ENCODE measurements at places on chromosomes 5 and 9.

DNA sequence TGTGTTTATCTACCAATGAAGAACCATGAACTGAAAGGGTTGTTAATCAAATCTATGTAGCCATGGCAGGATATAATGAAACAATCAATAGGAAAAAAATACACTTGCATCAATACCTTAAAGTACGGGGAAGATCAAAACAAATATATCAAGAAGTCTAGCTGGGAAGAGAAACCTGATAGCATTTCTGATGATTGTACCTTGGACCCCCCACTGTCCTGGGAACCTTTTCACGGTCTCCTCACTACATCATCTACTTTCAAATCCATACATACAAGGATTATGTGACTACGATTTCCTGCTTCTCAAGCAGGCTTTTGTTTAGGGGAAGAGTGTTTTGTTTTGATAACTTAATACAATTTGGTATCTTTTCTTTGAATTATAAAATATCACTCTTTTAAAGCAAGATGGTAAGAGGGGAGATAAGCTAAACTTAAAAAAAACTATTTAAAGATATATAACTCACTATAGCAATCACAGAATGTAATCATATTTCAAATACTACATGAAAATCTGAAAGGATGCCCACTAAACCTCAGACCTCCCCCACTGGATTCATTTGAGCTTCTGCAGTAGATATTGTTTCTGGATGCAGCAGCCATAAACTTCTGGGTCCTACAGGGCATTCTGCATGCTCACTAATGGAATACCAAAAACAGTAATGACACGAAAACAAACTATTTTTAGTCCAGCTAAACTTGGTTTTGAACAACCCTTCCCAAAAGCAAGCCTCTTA, 8.0 kb downstream of the EBF1 start:
- DNase-seq: no peak

DNA sequence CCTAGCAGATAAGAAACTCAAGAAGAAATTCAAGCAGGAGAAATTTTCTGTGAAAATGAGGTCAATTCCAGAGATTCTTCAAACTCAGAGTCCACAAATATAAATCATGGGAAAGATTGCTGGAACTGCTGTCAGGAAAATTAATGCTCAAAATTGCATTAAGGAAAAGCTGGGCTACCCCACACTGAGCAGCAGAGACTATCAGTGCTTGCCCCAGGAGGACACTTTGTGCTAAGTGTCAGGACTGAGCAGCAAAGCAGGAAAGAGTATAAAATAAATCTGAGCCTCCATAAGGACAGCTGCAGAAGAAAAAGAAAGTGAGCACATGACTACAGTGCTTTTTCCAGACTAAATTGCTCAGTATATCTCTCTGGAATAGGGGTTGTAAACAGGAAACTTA, 81.6 kb downstream of the RGS7BP start:
- DNase-seq: no peak

- DNase-seq: no peak
Measured at GRCh38 chr5:65451436-65451835, 30.3 kb downstream of the ADAMTS6 start.

DNA sequence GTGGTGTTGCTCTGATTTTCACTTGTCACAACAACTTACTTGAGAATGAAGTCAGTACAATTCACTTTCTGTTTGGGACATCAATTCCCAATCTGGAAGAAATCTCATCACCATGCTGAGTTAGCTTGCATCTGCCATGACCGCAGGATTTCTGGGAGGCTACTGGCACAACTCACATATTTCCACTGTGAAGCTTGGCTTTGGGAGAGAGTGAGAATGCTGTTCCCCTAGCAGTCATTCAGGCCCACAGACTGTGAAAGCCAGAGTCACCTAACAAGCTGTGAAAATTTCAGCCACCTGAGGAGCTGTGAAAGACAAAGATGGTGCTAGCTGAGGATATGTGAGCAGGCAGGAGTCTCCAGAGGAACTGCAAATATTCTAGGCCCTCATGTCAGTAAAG, 365.2 kb upstream of the TUSC1 start:
- no peak for DNase-seq

- no peak for DNase-seq
Measured at GRCh38 chr5:113776832-113777525, 263.5 kb downstream of the YTHDC2 start.

DNA sequence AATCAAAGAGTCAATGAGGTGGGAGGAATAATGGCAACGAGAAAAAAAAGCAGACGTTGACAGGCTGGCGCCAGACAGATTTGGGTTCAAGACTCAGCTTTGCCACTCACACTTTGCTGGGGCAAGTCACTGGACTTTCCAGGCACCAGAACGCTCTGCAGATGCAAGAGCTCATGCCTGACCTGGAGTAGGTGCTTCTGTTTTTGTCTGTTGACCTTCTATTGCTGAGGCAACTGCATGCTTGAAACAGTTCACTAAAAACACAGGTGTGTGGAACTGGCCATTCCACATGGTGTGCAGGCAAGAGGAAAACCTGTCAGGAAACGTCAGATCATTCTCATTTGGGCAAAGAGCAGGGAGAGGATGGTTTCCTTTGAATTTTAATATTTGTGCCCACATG, 161.2 kb upstream of the SMIM23 start:
- DNase-seq: no peak

DNA sequence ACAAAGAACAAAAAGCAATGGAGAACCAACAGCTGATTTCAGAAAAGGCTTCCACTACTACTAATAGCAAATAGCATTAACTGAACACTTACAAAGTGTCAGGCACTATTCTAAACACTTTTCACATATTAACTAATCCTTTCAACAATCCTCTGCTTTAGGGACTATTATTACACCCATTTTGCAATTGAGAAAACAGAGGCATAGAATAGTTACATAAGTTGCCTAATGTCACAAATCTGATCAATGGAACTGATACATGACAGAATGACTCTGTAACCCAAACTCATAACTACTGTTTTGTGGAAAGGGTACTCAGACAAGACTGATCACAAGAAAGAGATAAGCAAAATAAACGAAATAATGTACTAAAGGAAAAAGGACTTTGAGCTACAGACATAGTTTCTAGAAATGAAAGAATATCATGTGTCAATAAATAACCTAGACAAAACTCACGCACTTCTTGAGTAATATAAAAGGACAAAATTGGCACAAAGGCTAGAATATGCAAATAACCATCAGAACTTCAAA, 31.3 kb downstream of the ABHD17B start:
- DNase-seq: no peak

GRCh38 chr5:76685704-76686103, 30.2 kb upstream of the F2R start:
- no peak for DNase-seq

GRCh38 chr9:20023961-20024571, 235.2 kb upstream of the SLC24A2 start:
- DNase-seq: no peak

- DNase-seq: no peak
Measured at GRCh38 chr9:83623679-83624076, 735 bp downstream of the IDNK start.

Data from stimulated activated CD8-positive, alpha-beta memory T cell treated with anti-CD3 and anti-CD28 coated beads, Interleukin-15, amount 100 ng/mL, for 4 hours (primary cell).